ENCODE measurements at places on chromosomes 13 and 19.

DNA sequence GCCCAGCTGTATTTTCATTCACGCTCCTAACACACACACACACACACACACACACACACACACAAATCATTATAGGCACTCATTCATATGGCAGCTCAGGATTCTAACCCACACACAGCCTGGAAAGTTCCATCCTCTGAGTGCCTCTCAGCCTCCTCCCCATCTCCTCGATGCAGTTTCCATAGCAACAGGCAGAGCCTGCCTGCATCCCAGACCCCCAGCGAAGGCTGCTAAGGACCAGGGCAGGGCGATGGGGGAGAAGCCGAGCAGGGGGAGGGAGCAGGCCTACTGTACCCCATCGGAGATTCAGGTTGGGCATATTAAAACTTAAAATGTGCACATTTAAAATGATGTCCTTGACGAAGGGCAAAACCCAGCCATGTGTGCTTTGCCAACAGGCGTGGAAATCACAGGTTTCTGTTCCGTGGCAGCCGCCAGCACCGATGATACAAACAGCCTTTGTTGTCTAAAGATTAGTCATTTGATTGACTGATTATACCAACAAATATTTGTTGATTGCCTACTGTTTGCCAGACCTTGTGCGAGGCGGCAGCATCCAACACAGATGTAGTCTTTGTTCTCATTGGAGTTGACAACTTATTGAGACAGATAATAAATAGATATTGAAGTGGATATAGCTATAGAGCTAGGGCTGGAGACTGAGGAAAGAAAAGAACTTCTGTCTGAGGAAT lies 43.8 kb upstream of the USP29 start:
- no peak for DNase-seq

- no peak for DNase-seq
Measured at GRCh38 chr13:47955836-47956235, 45.2 kb downstream of the SUCLA2 start.

- no peak for DNase-seq
Measured at GRCh38 chr13:37403776-37404527, 194.6 kb downstream of the POSTN start.

DNA sequence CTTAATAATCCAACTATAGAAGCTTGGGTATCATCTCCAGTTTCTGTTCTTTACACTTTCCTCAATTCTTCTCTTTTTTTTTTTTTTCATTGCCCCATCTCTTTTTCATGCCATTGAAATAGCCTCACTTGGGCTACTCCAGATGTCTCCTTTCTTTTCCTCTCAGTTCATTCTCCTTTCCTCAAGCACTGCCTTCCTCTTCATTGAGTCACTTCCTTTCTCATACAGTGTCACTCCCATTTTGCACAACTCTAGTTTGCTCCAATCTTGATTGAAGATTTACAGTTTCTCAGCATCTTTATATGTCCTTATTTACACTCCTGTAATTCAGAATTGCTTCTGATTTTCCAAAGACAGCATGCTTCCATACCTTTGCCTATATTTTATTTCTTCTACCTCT lies 61.3 kb downstream of the IPO5 start:
- DNase-seq: no peak

- no peak for DNase-seq
Measured at GRCh38 chr13:90427322-90428272, 919.9 kb upstream of the MIR17HG start.

- DNase-seq: no peak
Measured at GRCh38 chr13:73810647-73811046, 323.6 kb downstream of the KLF12 start.

DNA sequence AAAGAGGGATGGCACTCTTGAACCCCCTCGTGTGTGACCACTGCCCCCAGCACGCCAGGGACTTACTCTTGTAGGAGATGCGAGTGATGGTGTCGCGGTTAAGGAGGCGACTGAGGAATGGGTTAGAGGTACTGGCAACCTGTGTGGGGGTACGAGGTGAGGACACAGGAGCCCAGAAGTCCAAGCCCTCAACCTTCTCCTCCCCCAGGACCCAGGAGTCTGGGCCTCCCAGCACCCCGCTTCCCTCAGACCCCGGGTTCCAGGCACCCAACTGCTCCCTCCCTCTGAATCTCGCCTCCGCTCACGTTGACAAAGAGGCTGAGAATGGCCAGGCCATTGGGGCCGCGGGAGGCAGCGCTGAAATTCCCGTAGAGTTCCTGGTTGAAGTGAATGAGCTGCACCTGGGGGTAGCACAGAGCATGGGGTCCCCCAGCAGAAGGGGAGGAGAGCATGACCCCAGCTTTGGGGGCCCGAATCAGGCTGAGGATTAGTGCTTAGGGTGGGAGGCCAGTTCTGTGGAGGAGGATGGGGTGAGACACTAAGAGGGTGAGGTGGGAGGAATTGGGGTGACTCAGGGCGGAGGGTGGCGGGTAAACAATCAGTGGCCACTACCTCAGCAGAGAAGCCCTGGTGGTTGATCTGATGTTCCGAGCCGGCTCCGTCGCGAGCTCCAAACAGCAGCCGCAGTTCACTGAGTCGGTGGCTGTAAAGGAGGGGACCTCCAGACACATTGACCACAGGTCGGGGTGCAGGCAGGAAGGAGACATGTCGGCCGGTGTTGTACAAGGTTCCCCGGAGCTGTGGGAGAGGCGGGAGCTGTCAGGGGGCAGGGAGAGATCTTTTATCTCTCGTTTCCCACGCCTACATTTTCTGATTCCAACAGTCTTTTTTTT lies 2.5 kb upstream of the DBP start:
- no peak for DNase-seq

DNA sequence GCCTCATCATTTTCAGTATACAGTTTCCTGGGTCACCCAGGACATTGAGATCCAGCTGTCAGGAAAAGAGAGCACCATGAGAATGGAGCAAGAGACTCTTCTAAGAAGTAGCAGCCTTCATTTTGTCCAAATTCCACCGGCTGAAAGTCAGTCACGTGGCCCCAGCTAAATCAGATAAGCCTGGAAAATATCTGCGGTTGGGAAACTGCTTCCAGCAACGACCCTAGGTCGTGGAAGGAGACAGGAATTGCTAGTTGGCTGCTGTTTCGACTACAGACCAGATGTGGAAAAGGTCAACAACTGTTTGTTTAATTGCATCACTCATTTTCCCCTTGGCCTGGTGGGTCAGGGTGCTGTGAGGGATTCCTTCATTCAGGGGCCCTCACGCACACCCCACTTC lies 107.0 kb downstream of the ZNF536 start:
- no peak for DNase-seq

DNA sequence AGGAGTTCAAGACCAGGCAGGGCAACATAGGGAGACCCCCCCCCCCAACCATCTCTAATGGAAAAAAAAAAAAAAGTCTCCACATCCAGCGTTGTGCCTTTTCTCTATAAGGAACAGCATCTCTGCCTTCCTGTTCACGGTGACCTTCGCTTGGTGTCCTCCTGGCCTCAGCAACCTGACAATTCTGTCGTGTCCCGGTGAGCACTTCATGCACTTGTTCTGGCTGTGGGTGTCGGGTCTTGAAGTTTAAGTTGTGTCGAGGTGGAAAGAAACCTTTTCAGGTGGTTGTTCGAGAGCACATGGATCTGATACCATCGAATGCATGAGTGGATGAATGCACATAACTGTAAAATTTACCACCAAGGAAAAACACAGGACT lies 594 bp downstream of the ZNF559 start:
- no peak for DNase-seq

DNA sequence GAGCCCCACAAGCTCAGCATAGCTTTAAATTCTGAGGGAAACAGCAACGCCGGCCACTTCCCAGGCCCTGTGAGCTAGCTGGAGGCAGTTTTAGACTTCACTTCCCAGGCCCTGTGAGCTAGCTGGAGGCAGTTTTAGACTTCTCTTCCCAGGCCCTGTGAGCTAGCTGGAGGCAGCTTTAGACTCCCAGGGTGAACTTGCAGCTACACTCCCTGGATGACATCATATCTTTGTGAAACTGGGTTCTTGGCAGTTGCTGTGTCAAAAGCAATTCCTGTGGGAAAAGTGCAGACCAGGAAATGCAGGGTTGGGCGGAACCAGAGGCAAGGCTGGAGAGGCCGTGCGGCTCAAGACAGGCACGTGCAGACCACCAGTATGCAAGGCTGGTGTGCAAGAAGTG lies 12.7 kb downstream of the SOX1 start:
- no peak for DNase-seq

- DNase-seq: no peak
Measured at GRCh38 chr13:37775871-37776270, 93.7 kb downstream of the TRPC4 start.

DNA sequence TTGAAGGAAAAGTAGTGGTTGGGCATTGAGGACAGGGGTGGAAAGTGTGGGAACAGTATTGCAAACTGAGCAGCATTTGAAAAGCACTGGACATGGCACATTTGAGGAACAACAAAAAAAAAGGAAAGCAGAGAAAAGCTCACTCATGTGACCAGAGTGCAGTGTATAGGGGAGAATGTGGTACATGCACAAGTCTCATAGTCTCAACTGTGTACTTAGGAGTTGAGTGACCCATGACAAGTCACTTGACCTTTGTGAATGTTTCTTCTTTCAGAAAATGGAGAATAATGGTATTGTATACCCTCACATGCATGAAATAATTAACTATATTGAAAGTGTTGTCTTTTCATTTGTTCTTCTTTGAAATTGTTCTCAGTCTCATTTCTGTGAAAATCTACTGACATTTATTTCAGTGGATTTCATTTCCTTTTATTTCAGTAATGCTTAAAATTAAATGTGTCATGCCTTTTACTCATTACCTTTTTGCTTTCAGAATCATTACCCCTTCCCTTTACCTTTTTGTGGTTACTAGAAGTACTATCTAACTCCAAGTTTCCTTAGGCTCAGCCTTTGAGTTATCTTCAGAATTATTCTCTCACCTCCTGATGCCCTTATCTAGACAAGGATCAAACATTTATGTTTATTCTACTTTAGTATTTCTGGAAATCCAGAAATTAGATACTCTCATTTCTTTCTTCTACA lies 79.1 kb upstream of the MLNR start:
- no peak for DNase-seq

- DNase-seq: no peak
Measured at GRCh38 chr13:22014469-22014868, 343.6 kb downstream of the FGF9 start.

DNA sequence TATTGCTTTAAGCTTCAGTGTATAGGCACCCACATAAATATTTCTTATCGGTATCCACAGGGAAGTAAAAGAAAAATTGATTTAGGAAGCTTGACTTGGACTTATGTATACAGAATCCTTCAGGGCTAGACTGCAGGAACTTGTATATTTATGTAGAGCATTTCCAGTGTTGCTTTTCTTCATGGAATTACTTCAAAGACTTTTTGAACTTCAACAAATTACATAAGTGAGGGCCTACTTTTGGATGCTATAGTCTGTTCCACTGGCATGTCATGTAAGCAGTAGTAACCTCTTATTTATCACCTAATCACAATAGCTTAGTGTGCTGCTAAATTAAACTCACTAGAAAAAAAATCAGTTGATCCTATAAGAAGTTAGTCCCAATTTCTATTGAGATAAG lies 557.9 kb upstream of the SLITRK6 start:
- no peak for DNase-seq

DNA sequence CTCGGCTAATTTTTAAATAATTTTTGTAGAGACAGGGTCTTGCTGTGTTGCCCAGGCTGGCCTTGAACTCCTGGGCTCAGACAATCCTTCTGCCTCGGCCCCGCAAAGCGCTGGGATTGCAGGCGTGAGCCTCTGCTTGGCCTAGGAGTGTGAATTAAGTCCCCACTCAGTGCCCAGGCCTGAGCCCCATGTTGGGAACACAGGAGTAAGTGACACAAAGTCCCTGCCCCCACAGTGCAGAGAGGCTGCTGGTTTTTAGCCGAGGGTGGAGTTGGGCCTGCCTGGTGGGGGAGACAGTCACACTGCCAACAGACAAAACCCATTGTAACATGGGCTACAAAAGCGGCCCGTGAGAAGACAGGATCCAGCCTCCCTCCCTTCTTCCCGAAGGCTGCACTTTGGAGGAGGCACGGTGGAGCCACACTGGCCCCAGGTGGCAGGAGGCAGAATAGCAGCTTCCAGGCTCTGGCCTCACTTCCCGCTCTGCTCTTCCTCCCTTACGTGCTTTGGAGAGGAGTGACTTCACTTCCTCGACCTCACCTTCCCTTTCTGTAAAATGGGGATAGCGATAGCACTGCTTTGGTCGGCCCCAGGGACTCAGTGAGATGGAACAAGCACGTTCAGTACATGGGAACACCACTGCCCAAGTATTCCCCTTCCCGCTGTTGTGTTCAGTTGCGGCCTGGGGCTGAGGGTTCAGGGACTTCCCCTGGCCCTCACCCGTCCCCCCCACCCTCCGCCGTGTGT lies 15.2 kb upstream of the EHD2 start:
- peak; percentile 14 for DNase-seq

DNA sequence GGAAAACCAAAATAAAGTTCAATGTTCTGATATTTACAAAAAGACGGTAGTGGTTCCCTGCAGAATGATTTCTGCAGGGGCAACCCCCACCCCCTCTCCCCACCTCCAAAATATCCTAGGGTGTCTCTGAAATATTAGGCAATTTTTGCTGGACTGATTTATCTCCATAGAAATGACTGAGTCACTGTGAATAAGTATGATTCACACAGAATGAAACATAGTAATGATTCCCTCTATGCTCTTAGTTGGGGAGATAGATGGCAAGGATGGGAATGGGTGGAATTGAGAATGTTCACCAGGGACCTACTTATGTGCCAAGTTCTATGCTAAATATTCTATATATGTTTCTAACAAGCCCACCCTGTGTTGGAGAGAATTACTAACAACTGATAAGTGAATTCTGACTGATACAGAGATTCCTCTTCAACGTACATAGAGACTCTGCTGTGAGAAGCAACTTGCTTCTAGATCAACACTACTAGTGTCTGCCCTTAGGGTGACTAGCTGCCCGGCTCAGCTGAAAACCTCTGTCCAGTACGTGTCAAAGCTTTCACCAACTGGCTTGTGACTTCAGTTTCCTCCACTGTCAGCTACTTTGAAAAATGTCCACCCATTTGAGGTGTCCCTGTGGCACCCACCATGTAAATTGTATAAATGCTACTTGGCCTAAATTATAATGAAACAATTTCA lies 38.4 kb upstream of the RAP2A start:
- DNase-seq: no peak

GRCh38 chr13:77820431-77821149 lies 98.0 kb downstream of the EDNRB start:
- DNase-seq: no peak

GRCh38 chr19:18205200-18205892 lies 1.5 kb upstream of the RAB3A start:
- DNase-seq: peak; percentile 26

DNA sequence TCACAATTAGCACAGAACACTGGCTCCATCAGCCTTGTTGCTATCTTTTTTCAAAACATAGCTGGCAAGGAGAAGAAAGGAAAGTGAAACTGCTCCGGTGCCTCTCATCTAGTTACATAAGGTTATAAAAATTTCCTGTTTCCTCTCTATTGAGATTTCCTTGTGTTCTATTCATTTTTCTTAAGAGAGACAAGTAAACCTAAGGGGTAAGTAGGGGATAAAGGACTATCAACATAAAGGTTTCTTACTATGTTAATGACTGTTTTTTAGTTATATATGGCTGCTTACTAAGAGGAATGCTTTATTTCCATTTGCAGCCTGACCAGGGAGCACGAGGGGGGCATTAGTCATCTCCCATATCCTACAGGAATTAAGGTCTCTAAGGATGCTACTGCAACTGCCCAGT lies 73.2 kb upstream of the MLNR start:
- DNase-seq: no peak

- DNase-seq: no peak
Measured at GRCh38 chr13:45925151-45925550, 73.6 kb upstream of the SIAH3 start.
